Retina (tissue), 1 donor: ENCODE measurements at places on chromosomes 11 and 22.

- DNase-seq, result peak; percentile 45
Measured at GRCh38 chr11:12744826-12745502, 70.7 kb downstream of the TEAD1 start.

DNA sequence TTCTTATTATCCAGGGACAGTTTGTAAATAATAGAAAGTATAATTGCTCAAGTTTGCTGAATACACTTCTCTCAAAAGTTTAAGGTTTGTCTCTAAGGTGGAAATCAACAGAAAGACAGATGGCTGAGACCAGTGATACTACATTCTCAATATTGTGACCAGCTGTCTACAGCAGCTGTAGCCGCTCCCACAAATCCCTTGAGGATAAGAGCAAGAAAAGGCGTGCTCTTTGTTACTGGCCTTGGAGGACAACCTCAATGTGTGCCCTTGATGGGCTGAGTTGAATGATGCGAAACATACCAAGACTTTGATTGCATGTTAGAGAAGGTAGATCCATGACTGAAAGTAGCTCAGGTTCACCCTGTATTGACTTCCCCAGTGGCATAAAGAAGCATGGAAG, 6.1 kb downstream of the OR6M1 start:
- peak; percentile 5 for DNase-seq

DNA sequence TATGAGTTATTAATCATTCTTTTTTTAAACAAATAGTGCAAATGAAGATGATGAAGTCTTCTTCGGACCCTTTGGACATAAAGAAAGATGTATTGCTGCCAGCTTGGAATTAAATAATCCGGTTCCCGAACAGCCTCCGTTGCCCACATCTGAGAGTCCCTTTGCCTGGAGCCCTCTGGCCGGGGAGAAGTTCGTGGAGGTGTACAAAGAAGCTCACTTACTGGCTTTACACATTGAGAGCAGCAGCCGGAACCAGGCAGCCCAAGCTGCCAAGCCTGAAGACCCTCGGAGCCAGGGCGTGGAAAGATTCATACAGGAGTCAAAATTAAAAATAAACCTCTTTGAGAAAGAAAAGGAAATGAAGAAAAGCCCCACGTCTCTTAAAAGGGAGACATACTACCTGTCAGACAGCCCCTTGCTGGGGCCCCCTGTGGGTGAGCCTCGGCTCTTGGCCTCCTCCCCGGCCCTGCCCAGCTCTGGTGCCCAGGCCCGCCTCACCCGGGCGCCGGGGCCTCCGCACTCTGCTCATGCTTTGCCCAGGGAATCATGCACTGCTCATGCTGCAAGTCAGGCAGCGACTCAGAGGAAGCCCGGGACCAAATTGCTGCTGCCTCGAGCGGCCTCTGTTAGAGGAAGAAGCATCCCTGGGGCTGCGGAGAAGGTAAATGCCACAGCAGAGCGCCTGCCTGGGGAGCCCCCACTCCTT, 11.8 kb downstream of the GTSE1 start:
- DNase-seq, result no peak

- peak; percentile 77 for DNase-seq
Measured at GRCh38 chr22:36258701-36259614, 6.0 kb downstream of the APOL1 start.

DNA sequence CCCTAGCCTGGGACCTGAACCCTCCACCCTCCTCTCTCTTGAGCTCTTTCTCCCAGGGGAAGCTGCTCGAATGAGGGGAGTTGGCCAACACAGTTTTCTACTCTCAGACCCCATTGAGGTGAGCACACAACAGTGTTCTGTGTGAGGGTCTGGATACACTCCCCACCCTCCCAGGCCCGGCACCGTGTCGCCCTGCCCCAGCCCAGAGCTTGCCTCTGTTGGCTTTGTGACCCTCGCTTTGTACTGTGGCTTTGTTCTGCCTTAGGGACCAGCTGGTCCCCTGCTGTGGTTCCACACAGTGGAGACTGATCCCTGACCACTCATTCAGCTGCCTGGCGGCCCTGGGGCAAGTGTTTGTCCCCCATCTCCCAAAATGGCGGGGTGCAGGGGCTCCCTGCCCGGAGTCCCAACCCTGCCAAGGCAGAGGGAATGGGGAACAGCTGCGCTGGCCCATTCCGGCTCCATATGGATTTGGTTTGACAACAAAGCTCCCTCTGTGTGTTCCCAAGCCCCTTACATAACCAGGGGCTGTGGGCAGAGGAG, 8.3 kb downstream of the ST3GAL4 start:
- no peak for DNase-seq

- DNase-seq, result no peak
Measured at GRCh38 chr22:34004058-34004457, 83.8 kb upstream of the LARGE1 start.

GRCh38 chr11:68467201-68467834, 6.8 kb downstream of the PPP6R3 start:
- peak; percentile 46 for DNase-seq

- DNase-seq, result no peak
Measured at GRCh38 chr22:36580846-36581245, 51.9 kb upstream of the EIF3D start.

DNA sequence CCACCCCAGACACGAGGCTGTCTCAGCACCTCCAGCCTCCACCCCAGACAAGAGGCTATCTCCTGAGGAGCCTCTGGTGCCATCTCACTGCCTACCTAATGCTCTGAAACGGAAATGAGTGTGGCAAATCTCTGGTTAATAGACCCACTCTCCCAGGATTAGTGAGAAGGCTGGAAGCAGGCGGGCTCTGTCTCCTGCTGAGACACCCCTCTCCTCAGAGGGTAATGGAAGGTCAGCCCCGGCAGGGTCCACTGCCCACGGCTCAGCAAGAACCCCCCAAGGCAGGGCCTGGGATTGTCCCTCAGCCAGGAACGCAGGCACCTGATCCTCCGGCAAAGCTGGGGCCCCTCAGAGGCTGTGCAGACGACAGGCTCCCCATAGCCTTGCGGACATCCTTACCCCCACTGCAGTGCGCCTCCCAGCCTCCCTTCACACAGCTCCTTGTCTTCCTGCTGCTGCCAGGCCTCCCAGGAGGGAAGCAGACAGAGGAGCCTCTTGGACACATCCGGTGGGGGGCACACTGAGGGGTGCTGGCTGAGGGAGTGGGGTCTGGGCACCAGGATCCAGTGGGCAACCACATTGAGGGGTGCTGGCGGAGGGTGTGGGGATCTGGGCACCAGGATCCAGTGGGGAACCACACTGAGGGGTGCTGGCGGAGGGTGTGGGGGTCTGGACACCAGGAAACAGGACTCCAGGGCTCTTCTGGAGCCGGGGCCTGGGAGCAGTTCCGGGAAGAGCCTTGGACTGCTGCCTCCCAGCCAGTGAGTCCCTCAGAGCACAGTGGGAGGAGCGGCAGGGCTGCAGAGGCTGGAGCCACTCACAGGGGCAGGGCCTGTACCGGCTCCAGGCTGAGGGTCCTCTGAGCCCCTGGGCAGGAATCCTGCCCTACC, 13.1 kb downstream of the CHID1 start:
- DNase-seq, result no peak

DNA sequence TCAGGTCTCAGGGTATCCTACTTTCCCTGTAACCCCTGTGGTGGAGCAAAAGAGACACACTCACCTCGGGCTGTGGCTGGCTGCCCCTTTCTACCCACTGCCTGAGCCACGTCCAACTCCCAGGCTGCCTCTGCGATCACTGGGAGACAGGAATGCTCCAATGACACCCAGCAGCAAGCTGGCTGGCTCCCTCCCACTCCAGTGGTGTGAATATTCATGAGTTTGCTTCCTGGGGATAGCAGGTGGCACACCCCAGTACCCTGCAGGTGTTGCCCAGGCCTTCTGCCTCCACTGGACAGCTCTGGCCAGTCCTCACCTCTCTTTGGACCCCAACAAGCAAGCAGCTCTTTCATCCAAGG, 9.7 kb downstream of the GAL3ST1 start:
- peak; percentile 8 for DNase-seq

DNA sequence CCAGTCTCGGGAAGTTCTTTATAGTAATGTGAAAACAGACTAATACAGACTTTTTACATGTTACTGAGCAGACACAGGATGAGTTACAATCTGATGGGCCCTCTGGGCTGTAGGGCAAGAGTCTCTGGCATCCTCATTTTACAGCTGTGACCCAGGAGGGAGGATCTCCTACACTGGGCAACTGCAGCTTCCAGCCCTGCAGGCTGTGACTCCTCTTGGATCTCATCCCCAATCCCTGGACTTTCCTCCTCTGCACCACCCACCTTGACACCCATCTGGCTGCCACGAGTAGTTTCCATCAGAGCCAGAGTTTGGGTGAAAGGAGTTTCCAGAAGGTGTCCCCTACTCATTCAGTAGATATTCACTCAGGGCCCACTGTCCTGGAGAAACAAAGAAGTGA, 48.9 kb upstream of the MYEOV start:
- DNase-seq, result no peak

- DNase-seq, result peak; percentile 71
Measured at GRCh38 chr11:129375751-129376657, at the start of gene BARX2. TSS of gene BARX2 (plus strand) at chr11:129375848. CDS start at chr11:129376036, 188 bp downstream.

GRCh38 chr11:119571311-119571710, 148.3 kb upstream of the THY1 start:
- no peak for DNase-seq

GRCh38 chr11:57364851-57365660, 15.9 kb downstream of the PRG3 start:
- DNase-seq, result no peak
